ENCODE measurements at places on chromosomes 4 and X. TPM values are rescaled to one million over a fixed set of nuclear protein-coding genes. Genes with fewer than 3 reads are reported as not detected.

CT47B1 gene
- total RNA-seq, result not detected

P2RY8 gene
- total RNA-seq, result 0.82 TPM

SPANXN4 gene
- total RNA-seq, result not detected

SERPINA7 gene
- not detected for total RNA-seq

EVC gene
- 37.2 TPM for total RNA-seq
